ENCODE measurements at places on chromosomes 5 and 9. TPM values are rescaled to one million over a fixed set of nuclear protein-coding genes. Genes with fewer than 3 reads are reported as not detected.

DNA sequence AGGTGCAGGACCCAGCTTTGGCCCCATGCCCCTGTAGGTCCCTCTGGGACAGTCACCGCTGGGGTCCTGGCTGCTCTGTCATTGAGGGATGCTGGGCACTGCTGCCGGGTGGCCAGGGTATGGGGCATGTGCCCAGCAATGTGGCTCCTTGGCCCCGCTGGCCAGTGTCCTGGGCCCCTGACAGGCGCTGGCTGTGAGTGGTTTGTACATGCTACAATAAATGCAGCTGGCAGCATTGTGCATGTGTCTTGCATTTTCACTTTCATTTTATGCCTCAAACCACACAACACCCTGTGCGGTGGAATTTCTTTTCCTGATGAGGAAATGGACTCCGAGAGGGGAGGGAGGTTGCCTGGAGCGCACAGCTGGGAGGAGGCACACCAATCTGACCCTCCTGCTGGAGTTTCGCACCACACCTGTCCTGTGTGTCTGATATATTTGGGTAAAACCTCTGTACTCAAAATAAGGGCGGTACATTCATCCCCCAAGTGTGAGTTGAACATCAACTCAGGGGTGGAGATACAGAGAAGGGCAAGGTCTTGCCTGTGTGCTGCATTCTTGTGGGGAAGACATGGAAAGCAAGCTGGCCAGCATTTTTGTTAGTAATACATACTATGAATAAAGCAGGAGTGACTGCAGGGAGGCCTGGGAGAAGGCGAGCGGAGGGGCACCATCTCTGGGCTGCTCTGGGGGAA is 11.7 kb downstream of the TSPAN17 start:
- DNase-seq, result peak; percentile 46

DNA sequence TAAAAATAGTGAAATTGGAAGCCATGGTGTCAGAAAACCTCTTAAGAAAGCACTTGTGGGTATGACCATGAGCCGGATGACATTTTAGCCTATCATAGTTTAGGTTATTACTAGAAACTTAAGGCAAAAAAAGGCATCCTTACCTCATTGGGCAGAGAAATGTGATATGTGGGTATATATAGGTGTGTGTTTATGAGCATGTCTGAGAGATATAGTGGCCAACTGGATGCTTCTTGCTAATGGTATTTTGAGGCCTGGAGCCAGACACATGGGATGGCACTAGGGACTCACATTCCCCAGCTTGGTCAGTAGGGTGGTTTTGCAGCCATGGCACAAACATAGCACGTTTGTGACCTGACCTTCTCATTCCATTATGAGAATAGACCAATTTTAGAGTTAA is 295.6 kb upstream of the MEF2C start:
- no peak for DNase-seq

GRCh38 chr9:16434526-16434925 is 435.9 kb downstream of the BNC2 start:
- no peak for DNase-seq

GRCh38 chr5:171647043-171647903 is 138.3 kb upstream of the SMIM23 start:
- DNase-seq, result peak; percentile 80

DNA sequence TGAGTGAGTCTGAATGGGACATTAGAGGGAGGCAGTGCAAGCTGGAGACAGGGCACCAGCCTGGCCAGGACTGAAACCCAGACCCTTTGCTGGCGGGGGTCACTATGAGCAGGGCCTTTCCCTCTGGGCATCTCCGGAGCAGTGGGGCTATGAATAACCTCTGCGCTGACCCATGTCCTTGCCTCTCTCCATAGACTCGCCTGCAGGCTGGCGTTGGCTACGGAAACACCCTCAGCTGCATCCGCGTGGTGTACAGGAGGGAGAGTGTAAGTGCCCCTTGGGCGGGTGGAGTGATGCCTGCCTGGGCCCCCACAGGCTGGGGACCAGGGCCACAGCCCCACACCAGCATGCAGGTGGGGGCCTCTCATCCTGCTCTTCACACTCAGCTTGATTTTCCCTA is 15.8 kb downstream of the SLC25A48 start:
- no peak for DNase-seq

GRCh38 chr5:174355208-174355612 is 309.7 kb downstream of the NSG2 start:
- DNase-seq, result peak; percentile 98

DNA sequence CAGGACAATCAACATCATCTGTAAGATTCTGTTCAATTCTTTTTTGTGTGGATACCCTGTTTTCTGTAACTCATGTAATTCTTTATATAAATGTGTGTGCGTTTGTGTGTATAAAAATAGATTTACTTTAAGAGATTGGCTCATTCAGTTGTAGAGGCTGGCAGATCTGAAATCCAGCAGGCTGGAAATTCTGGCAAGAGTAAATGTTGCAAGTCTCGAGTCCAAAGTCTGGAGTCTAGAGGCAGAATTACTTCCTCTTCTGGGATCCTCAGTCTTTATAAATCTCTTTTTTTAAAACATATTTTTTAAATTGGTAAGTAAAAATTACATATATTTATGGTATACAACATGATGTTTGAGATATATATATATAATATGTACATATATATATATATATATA is 202.1 kb upstream of the TMEM161B start:
- DNase-seq, result no peak

DNA sequence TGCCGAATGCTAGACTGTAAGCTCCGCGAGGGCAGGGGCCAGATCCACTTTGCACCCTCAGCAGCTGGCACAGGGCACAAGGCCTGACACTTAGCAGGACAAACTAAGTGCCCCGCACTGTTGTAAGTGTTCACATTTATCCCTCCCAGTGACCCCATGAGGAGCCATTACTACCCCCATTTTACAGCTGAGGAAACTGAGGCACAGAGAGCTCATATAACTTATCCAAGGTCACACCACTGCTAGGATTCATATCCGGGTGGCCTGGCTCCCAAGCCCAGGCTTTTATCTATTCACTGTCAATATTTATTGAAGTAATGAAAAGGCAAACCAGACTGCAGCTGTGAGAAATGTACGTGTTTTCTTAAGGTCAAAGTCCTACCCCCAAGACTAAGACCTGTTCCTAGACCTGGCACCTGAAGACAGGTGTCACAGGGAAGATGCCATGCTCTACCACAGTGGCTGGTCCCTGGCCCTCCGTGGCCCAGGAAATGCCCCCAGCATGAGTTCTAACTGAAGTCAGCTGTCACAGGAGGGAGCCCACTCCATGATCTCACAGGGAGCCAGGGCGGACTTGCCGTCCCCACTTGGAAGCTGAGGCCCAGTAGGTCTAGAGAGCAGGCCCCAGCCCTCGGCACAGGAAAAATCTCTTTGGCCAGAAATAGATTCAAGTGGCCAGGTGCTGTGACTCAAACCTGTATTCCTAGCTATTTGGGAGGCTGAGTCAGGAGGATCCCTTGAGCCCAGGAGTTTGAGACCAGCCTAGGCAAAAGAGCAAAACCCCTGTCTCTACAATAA is 74.7 kb upstream of the IL17B start:
- DNase-seq, result no peak

DNA sequence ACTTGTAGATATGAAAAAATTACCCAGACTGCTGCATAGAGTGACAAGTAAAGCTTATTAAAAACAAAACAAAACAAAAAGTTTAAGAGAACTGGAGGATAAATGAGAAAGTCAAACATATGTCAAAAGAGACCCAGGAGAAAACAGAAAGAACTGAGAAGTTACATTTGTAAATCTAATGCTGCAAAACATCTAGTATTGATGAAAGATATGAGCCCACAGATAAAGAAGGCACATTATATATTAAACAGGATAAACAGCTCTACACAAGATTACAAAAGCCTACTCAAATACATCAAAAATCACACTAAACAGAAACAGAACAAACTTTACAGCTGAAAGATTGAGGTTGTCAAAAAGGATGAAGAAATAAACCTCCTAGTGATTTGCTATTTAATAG is 55.1 kb downstream of the ADAMTS6 start:
- no peak for DNase-seq

- no peak for DNase-seq
Measured at GRCh38 chr5:95962475-95962773, 773 bp upstream of the ELL2 start.

- peak; percentile 2 for DNase-seq
Measured at GRCh38 chr5:132714456-132715307, 22.7 kb downstream of the KIF3A start.

GRCh38 chr9:12614488-12614887 is 78.7 kb upstream of the TYRP1 start:
- no peak for DNase-seq

- DNase-seq, result peak; percentile 84
Measured at GRCh38 chr9:35686222-35687203, 3.2 kb downstream of the TPM2 start.

GRCh38 chr5:52895075-52895474 is 94.1 kb upstream of the ITGA2 start:
- DNase-seq, result no peak

DNA sequence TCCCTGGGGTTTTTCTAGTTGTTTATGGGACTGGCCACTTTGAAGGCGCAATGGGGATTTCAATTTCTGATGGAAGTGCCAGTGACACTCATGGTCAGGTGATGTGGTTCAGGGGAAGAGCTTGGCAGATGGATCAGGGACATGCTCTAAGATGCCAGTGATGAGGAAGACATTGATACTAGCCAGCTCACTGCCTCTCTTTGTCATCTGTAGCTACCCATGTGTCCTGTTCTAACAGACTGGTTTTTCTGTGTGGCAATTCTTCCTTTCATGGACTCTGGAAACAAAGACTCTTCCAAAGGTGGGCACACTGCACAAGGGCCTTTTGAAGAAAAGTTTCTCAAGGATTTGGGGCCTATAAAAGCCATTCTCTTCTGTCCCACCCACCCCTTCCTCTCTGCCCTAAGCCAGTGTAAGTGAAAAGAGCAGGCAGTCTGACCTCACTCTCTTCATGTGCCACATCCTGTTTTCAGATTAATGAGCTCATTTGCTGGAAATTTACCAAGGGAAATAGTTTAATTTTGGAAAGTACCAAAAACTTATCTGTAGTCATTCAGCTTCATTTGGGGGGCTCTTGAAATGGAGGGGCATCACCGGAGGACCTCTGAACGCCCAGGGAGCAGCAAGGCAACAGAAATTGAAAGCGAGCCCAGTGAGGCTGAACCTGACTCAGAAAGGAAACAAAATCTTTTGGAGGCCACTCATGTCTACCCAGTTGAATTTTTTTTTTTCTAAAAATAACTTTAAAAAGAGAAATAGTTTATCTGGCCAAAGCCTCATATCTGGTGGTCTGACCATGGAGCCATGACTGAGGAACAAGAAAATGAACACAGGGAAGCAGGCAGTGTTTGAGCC is 4.9 kb upstream of the TRAF1 start:
- DNase-seq, result peak; percentile 74

- no peak for DNase-seq
Measured at GRCh38 chr5:179311091-179311470, 34.2 kb downstream of the ADAMTS2 start.

GRCh38 chr5:160792281-160792680 is 59.7 kb downstream of the ATP10B start:
- peak; percentile 20 for DNase-seq

- DNase-seq, result peak; percentile 82
Measured at GRCh38 chr9:35910613-35911359, 1.5 kb downstream of the SPAAR start.

GRCh38 chr5:142938266-142938880 is 168.2 kb downstream of the ARHGAP26 start:
- no peak for DNase-seq

DNA sequence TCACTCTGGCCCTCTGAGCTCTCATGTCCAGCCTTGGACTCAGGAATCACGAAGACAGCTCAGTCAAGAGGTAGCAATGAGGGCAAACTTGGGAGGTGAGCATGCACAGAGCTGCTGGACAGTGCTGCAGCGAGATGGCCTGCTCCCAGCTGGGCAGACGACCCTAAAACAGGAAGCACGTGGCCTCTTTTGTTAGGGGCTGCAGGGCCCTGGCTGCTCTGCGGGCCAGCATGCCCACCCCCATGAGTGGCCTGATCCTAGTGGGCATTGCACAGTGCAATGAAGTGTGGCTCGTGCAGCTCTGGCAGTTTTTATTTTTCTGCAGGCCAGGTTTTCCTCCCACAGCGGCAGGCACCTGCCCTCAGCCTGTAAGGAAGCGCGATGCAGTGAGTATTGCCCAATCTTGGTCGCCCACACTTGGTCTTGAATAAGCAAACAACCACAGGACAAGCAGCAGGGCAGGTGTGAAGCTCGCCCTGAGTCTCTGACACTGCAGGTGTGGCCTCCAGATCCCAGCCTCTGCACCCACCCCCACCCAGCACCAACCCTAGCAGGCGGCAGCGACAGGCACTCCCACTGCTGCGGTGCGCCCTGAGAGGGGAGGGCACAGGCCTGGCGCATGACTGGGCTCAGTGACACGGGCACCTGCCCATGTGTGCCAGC is 60.8 kb downstream of the SEMA4D start:
- no peak for DNase-seq

GRCh38 chr5:100249884-100250269 is 285.3 kb upstream of the FAM174A start:
- no peak for DNase-seq

DNA sequence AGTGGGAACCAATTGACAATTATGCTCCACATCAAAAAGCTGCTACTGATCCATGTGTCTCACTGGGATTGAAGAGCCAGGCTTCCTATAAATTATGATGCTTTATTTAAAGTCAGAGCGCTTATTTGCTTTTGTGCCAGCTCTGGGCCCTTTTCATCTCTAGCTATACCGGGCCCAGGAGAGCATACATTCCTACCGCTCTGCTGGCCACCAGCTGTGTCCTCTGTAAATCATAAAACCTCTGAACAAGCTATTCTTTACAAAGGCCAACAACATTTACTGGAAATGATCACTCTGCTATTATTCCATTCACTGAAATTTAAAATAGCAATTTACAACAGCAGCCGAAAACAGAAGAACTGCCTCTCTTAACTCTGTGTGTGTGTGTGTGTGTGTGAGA is 86.6 kb downstream of the ZNF608 start:
- DNase-seq, result no peak

GRCh38 chr5:58972301-58972700 is 389.4 kb downstream of the RAB3C start:
- peak; percentile 15 for DNase-seq

DNA sequence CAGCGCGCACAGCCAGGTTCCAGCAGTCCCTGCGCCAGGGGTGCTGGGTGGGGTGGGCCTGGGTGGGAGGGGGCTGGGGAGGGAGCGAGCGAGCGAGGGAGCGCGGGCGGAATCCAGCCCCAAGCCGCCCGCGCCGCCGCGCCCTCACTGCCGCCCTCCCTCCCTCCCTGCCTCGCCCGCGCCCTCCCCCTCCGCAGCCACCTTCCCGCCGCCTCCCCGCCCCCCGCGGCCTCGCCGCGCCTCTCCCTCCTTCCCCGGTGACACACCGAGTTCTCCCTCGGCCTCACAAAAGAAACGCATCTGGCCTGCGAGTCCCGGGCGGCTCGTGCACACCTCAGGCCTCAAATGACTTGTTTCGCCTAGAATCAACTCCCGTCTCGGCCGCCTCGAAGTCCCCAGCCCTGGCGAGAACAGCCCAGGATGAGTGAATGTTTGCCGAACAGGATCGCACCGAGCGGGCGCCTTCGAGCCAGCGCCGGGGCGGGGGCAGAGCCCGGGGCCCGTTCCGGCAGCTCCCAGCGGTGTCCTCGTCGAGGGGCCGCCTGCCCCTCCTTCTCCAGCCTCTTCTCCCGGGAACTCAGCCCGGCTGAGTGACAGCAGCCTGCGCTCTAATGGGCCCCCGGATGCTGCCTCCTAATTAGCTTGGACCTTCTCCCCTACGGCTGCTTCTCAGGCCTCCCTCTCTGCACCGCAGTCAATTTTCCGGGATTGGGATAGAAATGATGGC is 371 bp upstream of the PITX1 start:
- peak; percentile 59 for DNase-seq

The RAI14 gene
- 77.5 TPM for total RNA-seq

The TEX48 gene
- not detected for total RNA-seq

The SLC34A3 gene
- total RNA-seq, result 0.10 TPM

The C5orf34 gene
- 12.6 TPM for total RNA-seq

The SLIT3 gene
- 0.17 TPM for total RNA-seq

The PCDH1 gene
- 5.4 TPM for total RNA-seq

The FRRS1L gene
- total RNA-seq, result 0.05 TPM

The MYMK gene
- not detected for total RNA-seq

All from M059J (cell line).